ENCODE measurements at places on chromosomes 5 and 9. TPM values are rescaled to one million over a fixed set of nuclear protein-coding genes. Genes with fewer than 3 reads are reported as not detected.

DAPK1 gene
- total RNA-seq = 9.2 TPM

LURAP1L gene
- total RNA-seq = 16.5 TPM

CCDC152 gene
- total RNA-seq = 0.25 TPM

SLC4A9 gene
- total RNA-seq = 0.10 TPM

DAP gene
- 41.6 TPM for total RNA-seq

RGS7BP gene
- total RNA-seq = not detected

DNA sequence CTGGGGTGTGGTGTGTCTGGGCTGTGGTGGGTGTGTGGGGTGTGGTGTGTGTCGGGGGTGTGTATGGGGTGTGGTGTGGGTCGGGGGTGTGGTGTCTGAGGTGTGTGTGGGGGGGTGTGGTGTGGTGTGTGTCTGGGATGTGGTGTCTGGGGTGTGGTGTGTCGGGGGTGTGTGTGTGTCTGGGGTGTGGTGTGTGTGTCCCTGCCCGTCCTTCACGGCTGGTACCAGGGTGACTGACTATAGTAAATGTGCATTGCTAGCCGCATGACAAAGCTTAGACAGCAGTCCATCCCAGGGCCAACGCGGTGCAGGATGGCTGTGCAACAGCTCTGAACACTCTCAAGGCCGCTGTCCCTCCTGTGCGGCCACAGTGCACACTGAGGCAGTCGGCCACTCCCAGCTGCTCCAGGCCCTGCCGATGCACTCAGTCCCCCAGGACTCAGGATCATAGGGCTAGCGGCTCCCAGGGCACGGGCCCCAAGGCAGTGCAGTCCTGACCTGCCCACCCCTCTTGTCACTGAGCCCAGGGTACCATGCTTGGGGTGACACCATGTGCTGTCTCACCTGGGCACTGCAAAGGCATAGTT, 54.0 kb downstream of the SECISBP2 start:
- no peak for DNase-seq

- no peak for DNase-seq
These were observed 46.2 kb downstream of the TENT4A start for GRCh38 chr5:6759401-6759800.

GRCh38 chr5:61001647-61002046, 56.6 kb downstream of the NDUFAF2 start:
- no peak for DNase-seq

DNA sequence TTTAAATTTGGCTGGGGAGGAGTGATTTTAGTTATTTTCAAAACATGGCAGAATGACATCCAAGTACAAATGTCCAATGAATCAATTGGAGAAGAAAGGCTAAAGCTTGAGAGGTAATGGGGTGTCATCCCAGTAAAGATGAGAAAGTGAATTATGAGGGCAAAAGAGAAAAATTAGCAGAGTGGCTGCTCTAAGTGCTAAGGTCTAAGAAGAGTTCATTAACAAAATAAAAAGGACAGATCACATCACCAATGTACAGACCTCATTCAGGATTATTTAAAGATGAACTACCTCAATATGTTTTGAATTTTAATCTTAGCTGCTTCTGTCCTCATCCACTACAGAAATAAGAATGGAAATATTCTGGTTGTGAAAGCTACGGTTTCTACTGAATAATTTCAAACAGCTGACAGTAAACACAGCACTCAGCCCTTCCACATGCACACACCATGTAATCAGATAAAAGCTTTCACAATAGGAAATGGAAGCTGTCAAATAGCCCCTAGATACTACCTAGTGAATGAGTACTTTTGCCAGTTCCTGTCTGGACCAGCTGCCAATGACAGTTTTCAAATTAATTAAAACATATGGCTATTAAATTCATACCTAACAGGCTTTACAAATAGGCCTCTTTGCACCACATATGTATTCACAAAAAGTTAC, 171.5 kb downstream of the SSBP2 start:
- no peak for DNase-seq

DNA sequence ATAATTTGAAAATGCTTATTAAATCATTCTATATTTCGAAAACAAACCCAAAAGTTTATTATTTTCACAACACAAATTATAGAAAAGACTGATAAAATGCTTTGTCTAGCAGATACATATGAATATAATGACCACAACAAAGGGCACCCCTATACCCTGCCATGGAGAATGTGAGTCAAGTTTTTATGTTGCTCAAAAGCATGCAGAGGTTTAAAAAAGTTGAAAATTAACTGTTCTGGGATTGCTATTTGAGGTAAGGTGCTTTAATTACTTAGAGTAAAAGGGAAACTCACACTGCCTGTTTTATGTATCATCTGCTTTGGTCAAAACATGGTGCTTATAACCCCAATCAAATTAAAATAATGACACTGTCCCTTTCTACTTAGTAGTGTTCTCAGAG, 41.0 kb downstream of the MLANA start:
- DNase-seq = no peak

GRCh38 chr9:129455151-129455995, 165.5 kb downstream of the C9orf50 start:
- no peak for DNase-seq

- DNase-seq = no peak
These were observed 15.6 kb upstream of the ADRB2 start for GRCh38 chr5:148810823-148811222.

- DNase-seq = no peak
These were observed 354.5 kb upstream of the FTMT start for GRCh38 chr5:121497176-121497575.

DNA sequence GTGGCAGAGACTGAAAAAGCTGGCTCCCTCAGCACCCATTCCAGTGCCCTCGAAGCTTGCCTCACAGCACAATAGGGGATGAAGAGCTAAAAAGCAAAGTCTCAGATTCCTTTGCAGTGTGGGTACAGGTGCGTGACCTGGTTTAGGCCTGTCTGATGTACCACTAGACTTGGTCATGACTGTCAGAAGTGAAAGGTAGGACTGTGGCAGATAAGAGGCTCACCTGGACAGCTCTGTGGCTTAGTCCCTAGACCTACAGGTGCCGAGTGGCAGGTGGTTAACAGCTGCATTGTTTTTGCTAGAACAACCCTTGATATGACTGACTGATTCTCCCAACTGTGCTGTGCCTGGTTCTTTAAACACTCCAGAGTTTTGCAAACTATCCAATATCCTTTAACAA, 14.7 kb upstream of the SFXN1 start:
- DNase-seq = no peak

DNA sequence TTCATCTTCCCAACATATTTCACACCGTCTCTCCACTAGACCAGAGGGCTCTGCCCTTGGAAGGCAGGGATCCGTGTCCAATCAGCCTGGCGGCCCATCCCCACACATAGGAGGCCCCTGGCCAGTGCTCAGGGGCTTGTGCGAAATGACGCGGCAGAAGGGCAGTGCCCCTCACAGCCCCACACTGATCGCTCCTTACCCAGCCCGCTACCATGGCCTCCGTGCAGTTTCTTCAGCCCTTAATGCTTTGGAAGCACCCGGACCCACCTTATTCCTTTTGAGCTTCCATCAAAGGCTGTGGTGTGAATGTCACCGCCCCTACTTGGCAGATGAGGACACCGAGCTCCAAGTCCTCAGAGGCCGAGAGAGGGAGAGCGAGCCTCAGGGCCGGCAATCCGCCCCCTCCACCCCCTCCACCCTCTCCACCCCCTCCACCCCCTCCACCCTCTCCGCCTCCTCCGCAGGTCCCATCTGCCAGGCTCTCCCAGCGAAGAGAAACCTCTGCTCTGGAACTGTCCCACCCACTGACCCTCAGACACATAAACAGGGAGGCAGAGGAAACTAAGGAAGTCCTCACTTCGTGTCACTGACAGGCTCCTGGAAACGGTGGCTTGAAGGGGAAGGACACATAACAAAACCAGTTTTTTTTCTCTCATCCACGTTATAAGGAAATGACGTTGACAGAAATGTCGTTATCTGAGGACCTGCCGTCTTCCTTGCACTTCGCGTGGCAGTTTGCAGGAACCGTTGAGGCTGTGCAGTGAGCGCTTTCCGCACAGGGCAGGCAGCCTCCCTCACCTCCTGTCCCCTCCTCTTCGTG, 13.9 kb downstream of the QSOX2 start:
- DNase-seq = no peak

GRCh38 chr5:178238711-178239592, 6.3 kb upstream of the PHYKPL start:
- DNase-seq = no peak

DNA sequence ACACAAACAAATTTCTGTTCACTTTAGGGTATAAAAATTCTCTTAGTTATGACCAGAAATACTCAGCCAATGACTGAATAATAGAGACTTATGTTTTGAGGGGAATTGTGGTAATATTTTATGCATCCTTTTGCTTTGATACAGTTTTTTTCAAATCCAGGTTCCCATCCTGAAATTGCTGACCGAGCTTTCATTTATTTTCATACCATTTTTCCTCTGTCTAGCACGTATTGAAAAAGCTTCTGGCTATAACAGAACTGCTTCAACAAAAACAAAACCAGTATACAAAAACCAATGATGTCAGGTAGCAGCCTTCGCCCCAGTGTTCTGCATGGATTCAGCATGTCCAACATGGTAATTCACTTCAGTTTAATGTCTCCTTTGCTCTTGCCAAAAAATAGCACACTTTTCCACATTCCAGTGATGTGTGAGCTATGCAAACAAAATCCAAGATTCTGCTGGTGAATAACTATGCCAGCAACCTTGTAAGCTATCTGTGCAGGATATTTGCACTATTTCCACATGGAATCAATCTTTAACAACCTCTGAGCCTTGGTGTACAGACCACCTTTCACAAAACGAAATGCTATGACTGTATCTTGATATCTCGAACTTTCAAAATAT, 22.0 kb downstream of the CCNH start:
- DNase-seq = no peak

All from lower leg skin (tissue), 4 donors.